NCI-H524 (cell line): ENCODE measurements at places on chromosomes 6 and 20.
A peak's percentile ranks its signal among the peaks of the same experiment; 100 is the strongest.

DNA sequence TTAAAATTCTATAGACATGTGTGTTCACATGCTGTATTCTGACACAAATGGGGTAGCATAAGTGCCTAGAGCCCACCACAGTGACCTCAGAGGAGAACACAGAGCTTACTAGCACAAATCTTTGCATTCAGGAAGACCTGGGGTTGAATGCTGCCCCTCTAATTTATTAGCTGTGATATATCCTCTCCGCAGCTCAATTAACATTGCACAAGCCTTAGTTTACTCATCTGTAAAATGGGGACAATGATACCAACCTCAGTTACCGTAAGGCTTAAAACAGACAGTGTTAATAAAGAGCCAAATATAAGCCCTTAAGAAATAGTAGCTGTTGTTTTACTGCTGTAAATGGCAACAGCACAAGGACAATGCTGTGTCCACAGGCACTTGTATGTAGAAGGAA lies 36.2 kb upstream of the IL17A start:
- no peak for DNase-seq

- no peak for DNase-seq
These were observed 4.0 kb downstream of the LOC128125822 start for GRCh38 chr6:63576147-63576772.

DNA sequence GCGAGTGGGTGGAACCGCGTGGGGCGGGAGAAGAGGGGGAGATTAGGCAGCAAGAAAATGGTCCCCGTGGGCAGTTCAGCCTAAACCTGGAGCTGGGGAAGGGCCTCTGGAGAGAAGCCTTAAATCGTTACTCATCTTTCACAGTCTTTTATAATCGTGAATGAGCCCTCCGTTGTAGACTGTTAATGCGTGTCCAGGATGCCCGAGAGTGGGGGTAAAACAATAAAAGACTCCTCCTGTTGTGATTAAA lies 11.0 kb upstream of the ELOVL5 start:
- DNase-seq: no peak

DNA sequence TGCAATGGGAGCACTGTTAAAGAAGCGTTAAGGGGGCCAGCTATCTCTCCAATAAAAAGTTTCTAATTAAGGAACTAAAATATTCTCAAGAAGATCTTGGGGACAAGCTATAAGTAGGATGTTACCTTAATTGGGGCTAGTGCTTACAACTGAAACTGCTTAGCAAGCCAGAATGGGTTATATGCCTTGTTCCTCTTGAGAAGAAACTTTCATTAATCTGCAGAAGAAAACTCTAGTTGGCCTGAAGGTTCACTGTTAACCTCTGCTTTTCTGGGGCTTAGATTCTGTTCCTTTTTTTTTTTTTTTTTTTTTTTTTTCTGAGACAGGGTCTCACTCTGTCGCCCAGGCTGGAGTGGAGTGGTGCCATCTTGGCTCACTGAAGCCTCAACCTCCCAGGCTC lies 82.2 kb downstream of the BACH2 start:
- DNase-seq: no peak

DNA sequence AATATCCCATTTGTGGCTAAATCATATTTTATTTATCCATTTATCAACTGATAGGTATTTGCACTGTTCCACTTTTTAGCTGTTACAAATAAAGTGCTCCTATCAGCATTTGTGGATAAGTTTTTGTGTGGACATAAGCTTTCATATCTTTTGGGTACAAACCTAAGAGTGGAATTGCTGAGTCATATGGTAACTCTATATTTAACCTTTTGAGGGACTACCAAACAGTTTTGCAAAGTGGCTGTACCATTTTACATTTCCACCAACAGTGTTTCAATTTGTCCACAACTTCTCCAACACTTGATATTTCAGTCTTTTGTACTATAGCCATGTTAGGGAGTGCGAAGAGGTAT lies 23.6 kb upstream of the ECHDC1 start:
- no peak for DNase-seq

GRCh38 chr6:116392132-116393013 lies 21.6 kb downstream of the DSE start:
- DNase-seq: no peak

DNA sequence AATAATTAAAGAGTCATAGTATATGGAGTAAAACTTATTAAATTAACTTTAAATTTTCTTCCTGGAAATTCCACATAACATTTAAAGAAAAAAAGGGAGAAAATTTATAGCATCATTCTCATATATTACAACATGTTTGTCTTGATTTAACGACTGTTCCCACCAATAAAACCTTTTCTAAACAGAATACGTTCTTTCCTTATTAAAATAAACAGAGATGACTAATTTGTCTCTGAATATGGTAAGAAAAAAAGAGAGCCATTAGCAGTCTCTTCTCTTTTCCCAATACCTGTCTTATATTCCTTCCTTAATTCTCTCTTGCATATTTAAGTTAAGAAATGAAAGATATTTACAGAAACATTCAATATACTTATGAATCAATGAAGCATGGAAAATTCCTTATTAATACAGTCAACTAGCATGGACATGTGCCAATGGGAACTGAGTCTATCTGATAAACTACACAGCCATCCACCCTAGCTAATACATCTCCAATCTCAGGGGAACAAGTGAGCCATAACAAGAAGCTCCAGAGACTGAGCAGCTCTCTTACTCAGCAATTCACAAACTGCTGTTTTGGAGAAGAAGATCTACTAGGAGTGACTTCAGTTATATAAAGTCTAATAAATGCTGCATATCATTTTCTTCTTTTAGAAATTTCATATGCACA lies 347.1 kb upstream of the MANEA start:
- no peak for DNase-seq

GRCh38 chr6:42417641-42418112 lies 34.0 kb downstream of the TRERF1 start:
- DNase-seq: no peak

DNA sequence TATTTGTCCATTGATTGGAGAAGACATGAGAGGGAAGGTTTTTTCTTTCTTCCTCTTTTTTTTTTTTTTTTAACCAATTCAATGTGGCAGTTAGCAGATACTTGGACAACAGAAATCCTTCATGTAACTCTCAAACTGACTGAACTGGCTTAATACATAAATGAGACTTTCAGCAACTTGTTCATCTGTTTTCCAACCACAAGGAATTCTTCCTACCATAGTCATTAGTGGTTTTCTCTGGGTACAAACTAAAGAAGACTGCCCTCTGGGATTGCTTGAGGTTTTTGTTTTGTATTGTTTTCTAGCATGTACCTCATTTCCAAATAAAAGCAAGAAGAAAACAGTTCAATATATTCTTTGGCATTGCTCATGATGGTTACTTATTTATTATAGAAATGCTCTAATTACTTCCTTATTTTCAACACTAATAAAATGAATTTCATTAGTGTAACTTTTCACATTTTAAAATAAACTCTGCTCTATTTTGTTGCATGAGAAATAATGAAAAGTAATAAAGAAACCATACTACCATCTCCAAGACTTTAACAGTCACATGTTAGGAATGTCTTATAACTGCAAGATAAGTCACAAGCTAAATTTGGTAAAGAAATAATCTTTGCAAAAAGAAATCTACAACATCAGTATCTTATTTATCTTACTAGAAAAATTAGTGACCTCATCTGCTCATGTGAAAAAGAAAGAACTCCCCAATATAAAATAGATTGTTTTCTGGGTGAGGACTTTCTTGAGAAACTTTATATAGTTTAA lies 52.0 kb downstream of the ME1 start:
- DNase-seq: no peak

DNA sequence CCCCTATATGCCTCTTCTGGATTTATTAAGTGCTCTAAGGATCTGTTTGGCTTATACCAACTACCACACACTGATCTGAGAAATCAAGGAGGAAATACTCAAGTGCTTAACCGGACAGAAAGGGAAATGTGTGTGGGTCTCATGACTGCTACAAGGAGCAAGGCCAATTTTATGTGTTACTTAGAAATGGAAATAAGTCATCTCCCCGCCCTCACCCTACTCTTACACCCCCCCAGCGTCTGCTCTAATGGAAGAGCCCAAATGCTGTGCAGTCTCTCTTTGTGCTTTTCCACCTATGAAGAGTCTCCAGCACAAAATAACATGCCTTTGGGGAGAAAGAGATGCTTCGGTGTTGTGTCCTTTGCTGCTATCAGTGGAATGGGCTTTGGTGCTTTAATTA lies 428.8 kb upstream of the ARID1B start:
- DNase-seq: no peak

- no peak for DNase-seq
These were observed 18.0 kb upstream of the SLCO4A1 start for GRCh38 chr20:62624325-62624690.

- no peak for DNase-seq
These were observed 768.8 kb upstream of the SLC35B3 start for GRCh38 chr6:9204171-9204570.

- DNase-seq: no peak
These were observed 448.7 kb downstream of the PREX1 start for GRCh38 chr20:48378976-48379675.

DNA sequence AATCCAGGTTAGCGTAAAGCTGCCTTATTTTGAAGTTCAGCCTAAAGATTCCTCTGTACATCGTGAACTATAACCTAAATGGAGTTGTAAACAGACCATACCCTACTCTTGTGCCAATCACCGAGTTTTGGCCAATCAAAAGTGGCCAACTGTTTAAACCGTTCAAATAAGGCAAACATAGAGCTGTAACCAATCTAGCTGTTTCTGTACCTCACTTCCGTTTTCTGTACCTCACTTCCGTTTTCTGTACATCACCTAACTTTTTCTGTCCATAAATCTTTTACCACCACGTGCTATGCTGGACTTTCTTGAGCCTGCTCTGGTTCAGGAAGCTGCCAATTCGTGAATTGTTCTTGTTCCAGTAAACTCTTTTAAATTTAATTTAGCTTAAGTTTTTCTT lies 39.7 kb downstream of the LBP start:
- no peak for DNase-seq

DNA sequence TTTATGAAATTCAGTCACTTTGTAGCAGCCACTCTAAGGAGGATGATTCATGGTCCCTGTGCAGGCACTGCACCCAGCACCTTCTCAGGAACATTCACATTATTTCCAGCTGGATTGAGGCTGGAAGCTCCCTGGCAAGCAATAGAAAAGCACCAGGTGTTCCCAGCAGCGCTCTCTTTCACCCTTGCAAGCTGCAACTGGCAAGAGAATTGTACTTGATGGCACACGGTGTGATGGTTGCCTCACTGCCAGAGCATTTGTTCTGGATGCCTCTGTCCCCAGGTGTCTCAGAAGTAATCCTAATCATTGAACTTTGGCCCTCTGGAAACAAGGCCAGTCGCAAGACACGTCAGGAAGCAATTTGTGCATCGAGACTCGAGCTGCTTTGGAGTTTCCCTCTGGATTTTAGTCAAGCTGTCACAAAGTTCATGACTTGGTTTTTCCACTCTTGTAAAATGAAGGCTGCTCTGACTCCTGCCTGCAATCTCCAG lies 24.9 kb upstream of the PHACTR2 start:
- DNase-seq: peak; percentile 10

GRCh38 chr20:49657118-49657901 lies 56.4 kb downstream of the B4GALT5 start:
- DNase-seq: no peak

DNA sequence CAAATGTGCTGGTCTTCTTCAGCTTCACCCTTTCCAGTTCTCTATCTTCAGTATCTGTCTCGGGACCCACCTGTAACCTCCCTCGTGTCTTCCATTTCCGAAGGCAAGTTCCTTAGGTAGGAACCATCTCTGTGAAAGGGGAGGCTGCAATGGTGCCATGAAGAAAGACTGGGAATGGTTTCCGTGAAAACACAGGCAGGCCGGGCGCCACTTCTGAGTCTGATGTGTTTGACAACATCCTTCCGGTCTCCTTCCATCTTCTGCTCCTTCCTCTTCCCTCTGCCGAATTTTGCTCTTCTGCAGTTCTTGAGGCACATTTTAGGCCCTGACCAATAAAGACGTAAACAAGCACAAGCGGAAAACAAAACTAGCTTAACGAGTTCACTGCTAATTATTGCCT lies 328.0 kb downstream of the THBS2 start:
- no peak for DNase-seq

- no peak for DNase-seq
These were observed 201.8 kb downstream of the SASH1 start for GRCh38 chr6:148544421-148544820.

- DNase-seq: no peak
These were observed 1.0 kb upstream of the ECI2 start for GRCh38 chr6:4136354-4136831.

DNA sequence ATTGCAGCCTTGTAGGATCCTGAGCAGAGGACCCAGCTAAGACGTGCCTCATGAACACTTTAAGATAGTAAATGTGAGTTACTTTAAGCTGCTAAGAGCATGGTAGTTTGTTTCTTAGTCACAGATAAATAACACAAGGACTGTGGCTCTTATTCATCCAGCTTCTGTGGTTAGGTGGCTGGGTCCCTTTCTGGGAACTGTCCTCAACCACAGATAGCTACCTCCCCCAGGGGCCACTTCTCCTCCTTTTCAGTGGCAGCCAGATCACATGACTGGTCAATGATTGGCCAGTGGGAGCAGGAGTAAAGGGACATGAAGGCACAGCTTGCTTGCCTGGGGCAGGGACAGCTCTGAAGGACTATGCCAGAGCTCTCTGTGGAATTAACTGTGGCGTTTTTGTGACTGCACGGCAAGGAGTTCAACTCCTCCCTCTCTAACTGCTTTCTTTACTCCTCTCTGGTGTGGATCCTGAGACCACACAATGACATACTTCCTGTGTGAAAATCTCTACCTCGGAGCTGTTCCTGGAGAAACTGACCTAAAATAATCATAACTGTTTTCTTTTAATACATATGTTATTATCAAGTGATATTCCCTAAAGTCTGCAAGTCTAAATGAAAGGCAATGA lies 76.5 kb downstream of the NRN1 start:
- DNase-seq: no peak

DNA sequence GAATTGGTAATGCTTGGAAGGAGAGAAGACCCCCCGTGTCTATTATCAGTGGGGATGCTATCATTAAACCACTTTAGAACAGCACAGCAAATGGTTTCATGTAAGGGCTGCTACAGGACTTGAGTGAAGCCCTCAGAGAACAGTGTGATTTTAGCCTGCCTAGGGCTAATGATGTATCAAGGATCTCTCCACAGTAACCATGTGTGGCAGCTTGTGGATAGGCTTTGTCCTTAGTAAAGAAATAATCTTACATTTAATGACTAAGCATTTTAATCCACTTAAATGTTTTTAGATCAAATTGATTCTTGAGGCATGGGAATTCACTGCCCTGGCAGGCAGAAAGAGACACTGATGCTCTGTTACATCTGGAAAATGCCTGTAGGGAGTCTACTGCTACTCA lies 495.1 kb downstream of the NKAIN2 start:
- peak; percentile 67 for DNase-seq

- DNase-seq: no peak
These were observed 154.0 kb upstream of the CITED2 start for GRCh38 chr6:139528471-139528870.

DNA sequence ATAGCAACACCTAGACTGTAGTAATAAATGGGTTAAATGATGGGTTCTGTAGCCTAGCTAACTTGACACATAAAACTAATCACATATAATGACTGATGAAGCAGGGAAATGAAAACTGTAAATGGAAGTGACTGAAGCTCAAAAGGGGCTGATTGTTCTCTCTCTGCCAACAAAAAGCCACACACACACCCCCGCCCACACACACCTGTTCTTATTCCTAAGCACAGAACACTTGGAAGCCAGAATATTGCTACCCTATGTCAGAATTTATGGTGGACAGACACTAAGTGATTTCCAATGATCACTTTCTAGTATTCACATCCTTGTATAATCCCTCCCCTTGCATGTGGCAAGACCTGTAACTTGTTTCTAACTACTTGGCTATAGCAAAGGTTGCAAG lies 603.5 kb downstream of the UTRN start:
- DNase-seq: no peak
